Stimulated activated CD8-positive, alpha-beta memory T cell treated with anti-CD3 and anti-CD28 coated beads, Interleukin-7, amount 100 ng/mL, for 1 hour (primary cell): ENCODE measurements at places on chromosomes 5 and 9.

GRCh38 chr5:120091376-120091948, 372.6 kb upstream of the PRR16 start:
- DNase-seq, result no peak

GRCh38 chr9:123329329-123329955, 26.6 kb upstream of the CRB2 start:
- no peak for DNase-seq

GRCh38 chr9:122420315-122420714, 49.5 kb downstream of the PTGS1 start:
- no peak for DNase-seq

DNA sequence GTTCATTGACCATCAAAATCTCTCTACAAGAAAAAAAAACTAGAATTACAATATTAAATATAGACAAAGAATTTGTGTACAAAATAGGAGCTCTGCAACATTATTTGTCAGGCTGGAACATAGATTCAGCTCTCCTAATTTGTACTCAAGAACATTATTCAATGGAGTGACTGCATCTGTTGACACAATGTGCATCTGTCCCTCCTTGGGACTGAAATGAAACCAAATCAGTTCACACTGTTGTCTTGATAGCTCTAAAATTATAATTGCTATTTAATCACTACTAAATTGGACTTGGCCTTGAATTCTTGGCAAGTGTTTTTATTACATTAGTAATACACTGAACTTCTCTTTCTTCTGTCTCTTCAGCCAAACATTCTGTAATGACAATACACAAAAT, 47.7 kb downstream of the FTMT start:
- no peak for DNase-seq
